ENCODE measurements at places on chromosomes 5 and 9.

GRCh38 chr5:80917631-80918030 lies 42.5 kb upstream of the RASGRF2 start:
- DNase-seq = no peak

GRCh38 chr9:135761845-135762168 lies 59.8 kb downstream of the KCNT1 start:
- no peak for DNase-seq

- DNase-seq = no peak
Measured at GRCh38 chr9:26650325-26650724, 242.3 kb downstream of the CAAP1 start.

- no peak for DNase-seq
Measured at GRCh38 chr5:175749591-175749990, 91.7 kb downstream of the HRH2 start.

- no peak for DNase-seq
Measured at GRCh38 chr9:137371521-137371941, 51.4 kb downstream of the EXD3 start.

- DNase-seq = no peak
Measured at GRCh38 chr9:129340427-129341170, 162.5 kb upstream of the IER5L start.

GRCh38 chr5:79547982-79548381 lies 34.0 kb upstream of the HOMER1 start:
- no peak for DNase-seq

DNA sequence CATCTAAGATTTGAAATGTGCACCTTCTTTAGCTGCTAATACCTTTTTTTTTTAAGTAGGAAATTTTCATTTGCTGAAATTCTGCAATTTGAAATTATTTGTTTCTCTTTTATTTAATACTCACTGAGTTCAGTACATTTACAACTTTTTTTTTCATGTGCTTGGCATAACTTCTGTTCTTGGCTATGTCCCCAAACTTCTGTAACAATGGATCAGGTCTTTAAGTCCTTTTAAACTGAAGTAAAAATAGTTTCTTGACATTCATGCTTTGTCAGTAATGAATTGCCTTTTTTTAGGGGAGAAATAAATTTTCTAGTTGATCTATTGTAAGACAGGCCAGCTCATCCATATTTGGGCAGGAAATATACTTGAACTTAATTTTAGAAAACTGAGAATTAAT lies 41.5 kb downstream of the EDIL3 start:
- DNase-seq = no peak

DNA sequence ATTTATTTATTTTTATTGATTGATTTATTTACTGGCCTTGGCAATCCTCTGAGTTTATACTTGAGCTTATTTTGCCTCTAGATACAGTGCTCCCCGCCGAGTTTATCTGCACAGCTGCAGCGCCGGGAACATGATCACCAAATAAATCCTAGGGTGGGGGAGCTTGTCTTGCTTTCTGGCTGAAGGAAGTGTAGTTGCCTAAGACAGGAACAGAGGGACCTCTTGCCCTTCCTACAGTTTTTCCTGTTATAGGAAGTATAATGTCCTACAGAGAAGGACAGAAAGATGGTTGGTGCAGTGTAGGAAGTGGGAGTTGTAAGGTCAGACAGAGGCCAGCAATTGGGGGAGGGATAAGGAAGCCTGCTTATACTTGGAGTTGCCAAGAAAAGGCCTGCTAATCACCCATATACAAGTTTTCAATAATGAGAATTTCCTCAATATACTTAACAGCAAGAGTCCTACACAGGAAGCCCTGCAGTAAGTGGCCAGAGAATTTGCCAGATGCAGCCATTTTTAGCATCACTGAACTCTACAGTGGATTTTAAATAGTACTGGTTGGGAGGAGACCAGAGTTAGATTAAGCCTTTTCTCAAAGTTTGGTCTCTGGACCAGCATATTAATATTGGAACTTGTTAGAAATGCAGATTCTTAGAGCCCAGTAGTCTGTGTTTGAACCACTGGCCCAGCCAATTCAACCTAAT lies 7.7 kb downstream of the AOPEP start:
- DNase-seq = no peak

DNA sequence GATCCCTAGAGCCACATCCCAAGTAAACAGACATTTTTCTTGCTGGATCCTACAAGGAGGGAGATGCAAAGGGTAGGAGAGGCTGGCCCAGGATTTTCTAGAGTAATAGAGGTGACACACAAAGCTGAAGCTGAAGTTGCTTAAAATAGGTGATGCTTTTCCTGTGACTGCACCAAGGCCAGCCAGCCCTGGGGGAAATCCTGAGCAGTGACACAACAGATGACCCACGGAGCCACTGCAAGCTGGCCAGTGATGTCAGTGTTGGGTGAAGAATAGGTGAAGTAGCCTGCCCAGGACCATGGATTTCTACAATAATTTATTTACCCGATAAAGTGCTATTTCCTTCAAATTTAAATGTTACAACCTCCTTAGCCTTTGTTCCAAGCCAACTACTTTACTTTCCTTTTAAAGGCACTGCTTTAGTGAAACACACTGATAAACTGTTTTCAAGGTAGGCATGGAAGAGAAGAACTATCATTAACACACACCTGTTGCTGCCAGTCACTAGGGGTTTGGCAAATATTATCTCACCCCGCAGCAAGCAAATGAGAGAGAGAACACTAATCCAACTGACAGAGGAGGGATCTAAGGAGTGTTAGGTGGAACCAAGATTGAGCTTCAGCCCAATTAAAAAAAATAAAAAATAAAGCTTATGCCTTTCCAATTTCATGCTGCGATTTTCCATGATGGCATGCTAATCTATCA lies 123.5 kb downstream of the CTNND2 start:
- DNase-seq = no peak

DNA sequence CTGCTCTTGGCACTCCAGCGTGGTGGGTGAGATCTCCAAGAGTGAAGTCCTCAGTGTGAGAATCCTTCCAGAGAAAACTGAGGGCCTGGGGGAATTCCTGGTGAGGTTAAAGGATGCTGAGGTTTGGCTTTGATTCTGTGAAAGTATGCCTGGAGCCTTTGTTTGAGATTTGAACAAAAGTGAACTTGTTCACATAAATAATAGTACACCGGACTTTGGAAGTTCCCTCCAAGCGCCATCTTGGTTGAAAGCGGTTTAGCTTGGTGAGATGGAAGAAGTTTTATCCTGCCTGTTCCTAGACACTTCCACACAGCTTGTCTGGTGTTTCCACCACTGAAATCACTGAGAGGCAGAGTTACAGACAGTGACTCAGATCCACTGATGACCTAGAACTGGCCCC lies 286.4 kb downstream of the NTRK2 start:
- no peak for DNase-seq

DNA sequence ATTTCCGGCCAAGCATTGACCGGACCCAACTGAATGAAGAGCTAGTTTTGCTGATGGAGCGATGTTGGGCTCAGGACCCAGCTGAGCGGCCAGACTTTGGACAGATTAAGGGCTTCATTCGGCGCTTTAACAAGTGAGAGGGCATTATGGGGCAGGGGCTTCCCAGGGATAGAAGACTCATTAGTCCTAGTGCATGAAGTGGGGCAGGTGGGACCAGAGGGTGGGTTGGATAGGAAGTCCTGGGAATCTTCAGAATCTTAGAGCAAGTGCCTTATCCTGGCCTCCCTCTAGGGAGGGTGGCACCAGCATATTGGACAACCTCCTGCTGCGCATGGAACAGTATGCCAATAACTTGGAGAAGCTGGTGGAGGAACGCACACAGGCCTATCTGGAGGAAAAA lies 6.0 kb downstream of the SPAG8 start:
- DNase-seq = no peak

- no peak for DNase-seq
Measured at GRCh38 chr9:135184181-135185053, 96.9 kb downstream of the OLFM1 start.

DNA sequence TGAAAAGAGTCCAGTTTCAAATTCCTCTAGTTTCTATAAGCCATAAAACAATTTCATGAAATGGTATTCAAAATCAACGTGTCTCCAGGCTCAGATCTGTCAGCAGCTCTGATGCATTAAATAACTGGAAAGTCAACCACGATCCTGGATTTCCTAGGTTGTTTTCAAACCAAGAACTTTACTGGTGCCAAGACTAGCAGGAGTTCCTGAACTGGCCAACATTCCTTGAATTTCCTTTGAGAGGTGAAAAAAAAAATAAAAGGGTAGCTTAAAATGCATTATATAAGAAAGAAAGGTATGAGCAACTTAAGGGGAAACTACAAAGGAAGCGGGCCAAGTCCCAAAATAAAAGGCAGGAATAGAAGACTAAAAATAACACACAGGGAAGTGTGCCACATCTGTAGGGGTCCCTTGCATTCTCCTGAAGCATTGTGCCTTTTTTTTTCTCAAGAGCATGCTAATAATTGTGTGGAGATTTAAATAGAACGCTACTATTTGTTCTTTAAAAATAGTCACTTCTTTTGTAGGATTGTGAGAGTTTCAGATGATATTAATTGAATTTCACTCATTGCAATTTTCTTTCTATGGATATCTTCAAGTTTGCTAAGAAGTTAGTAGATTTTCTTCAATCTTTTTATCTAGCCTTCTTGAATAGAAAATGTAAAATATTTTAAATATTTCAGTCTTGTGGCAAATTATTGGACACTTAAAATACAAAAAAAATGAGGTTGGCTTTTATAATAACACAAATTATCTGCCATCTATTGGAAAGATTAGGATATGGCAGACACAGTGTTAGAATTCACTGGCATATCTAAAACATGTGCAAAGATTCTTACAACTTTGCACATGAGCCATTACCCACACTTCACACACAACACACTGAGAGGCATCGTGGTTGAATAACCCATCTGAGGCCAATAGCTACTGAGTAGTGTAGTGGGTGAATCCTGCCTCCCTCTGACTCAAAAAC lies 15.3 kb downstream of the ESM1 start:
- DNase-seq = no peak

DNA sequence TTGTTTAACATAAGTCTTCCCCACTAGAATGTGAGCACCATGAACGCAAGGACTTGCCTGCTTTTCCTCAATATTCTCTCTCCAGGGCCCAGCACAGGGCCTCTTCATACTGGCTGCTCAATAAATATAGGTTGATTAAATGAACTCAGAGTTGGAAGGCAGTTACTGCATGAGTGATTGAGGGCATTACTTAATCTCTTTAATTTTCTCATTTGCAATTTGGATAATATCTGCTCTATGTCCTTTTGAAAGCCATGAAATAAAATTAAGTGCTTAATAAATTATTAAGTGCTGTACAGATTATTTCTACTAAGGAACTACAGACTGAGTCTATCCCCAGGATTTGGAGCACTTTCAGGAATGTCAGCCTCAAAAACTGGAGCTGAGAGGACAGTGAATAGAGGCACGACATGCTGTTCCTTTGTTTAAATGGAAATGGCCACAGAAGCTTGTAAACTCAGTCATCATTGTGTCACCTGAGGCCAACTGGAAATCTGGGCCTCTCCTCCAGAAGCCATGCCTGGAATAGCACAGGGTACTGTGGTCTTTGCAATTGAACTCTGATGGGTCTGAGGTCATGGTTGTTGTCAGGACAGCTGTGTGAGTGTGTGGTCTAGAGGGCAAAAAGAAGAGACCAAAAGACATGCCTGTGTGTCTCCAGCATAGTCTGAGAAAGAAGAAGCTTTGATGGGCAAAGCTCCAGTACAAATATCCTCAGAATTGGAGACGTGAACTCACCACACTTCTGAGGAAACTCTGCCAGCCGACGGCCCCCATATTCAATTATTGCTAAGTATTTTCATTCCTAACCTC lies 86.1 kb downstream of the SH3TC2 start:
- DNase-seq = no peak

DNA sequence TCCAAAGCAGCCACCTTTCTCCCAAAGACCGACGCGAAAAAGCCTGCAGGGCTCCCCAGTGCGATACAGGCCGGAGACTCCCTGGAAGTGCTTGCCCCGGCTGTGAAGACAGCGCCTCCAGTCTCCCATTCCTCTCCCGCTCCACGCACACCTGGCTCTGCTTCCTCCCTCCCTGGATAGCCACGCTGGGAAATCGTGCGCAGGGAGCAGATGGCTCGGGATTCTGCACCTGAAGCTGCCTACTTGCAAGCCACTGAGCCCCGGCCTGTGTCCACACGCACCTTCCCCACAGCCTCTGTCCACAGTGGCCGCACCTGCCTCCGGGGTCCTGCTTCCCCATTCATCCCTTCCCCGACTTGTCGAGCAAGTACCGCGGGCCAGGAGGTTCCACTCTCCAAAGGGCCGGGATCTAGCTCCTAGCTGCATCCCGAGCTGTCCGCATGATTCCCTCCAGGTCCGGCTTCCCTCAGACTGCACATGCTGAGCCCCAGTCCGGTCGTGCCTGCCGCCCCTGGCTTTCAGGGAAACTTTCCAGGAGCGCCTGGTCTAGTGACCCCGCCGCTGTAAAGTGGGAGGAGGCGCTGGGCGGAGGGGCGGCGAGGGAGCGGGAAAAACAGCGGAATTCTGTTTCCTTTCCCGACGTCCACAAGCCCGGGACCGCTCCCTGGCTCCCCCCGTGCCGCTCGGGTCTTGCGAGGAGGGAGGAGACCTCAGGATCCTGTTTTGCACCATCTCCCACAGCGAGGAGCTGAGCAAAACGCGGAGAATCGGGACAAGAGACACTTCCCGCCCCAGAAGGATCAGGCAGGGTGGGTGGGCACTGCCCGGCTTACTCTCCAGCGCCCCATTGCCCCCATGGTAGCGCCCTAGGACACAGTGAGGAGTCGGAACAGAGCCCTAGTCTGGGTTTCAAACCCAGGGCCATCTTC lies 2.0 kb downstream of the SEMA6A start:
- no peak for DNase-seq

DNA sequence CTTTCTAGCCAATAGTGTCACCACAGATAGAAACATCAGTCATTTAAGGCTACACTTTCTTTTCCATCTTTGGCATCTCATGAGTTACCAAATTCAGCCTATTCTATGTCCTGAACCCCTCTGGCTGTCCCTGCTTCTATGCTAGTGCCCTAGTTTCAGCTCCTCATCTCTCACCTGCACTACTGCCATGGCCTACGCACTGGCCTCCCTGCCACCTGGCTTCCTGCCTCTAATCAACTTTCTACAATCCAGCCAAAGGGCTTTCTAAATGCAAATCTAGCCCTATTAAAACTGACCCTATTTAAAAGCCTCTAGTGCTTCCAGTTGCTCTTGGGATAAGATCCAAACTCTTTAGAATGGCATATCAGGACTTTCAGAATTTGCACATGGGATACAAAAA lies 482.9 kb downstream of the TMEM38B start:
- no peak for DNase-seq

DNA sequence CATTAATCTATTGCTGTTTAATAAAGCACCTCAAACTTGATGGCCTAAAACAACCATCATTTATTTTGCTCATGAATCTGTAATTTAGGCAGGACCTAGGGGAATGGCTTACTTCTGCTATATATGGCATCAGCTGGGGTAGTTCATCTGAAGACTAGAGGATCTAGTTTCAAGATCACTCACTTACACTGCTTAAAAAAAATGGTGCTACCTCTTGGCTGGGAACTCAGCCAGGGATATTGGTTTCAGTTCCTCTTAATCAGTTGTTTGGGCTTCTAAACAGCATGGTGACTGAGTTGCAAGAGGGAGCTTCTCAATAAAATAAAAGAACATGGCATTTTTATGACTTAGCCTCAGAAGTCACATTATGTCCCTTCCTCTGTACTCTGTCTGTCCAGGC lies 142.0 kb downstream of the FAM114A2 start:
- DNase-seq = no peak
